ENCODE measurements at places on chromosomes 1 and 21. TPM values are rescaled to one million over a fixed set of nuclear protein-coding genes. Genes with fewer than 3 reads are reported as not detected.

ALPL gene
- total RNA-seq = 0.26 TPM

FDPS gene
- 490 TPM for total RNA-seq

PLA2G5 gene
- total RNA-seq = under 0.01 TPM

UQCRHL gene
- total RNA-seq = 0.76 TPM

RPTN gene
- total RNA-seq = not detected

SYT11 gene
- 20.3 TPM for total RNA-seq

FCRL2 gene
- total RNA-seq = not detected

TACSTD2 gene
- 5.1 TPM for total RNA-seq

GBP6 gene
- not detected for total RNA-seq

TNNT2 gene
- total RNA-seq = not detected

IL20 gene
- not detected for total RNA-seq

OR2T35 gene
- total RNA-seq = not detected

OR2AK2 gene
- total RNA-seq = not detected

C1orf87 gene
- not detected for total RNA-seq

CFAP107 gene
- not detected for total RNA-seq

RHBDL2 gene
- total RNA-seq = 0.13 TPM

ADAMTSL4 gene
- total RNA-seq = 0.25 TPM

HSD11B1 gene
- not detected for total RNA-seq

TNFRSF18 gene
- total RNA-seq = 0.26 TPM

TBCE gene
- total RNA-seq = 10.9 TPM

KPRP gene
- not detected for total RNA-seq

RHOU gene
- 18.9 TPM for total RNA-seq

LCE2A gene
- not detected for total RNA-seq
